ENCODE measurements at places on chromosomes 5 and 9.

GRCh38 chr5:135443161-135443960, 3.8 kb downstream of the DCANP1 start:
- no peak for DNase-seq

- no peak for DNase-seq
These were observed 131.2 kb downstream of the DAB2IP start for GRCh38 chr9:121782514-121783110.

GRCh38 chr5:64497386-64497785, 8.4 kb upstream of the RGS7BP start:
- no peak for DNase-seq

DNA sequence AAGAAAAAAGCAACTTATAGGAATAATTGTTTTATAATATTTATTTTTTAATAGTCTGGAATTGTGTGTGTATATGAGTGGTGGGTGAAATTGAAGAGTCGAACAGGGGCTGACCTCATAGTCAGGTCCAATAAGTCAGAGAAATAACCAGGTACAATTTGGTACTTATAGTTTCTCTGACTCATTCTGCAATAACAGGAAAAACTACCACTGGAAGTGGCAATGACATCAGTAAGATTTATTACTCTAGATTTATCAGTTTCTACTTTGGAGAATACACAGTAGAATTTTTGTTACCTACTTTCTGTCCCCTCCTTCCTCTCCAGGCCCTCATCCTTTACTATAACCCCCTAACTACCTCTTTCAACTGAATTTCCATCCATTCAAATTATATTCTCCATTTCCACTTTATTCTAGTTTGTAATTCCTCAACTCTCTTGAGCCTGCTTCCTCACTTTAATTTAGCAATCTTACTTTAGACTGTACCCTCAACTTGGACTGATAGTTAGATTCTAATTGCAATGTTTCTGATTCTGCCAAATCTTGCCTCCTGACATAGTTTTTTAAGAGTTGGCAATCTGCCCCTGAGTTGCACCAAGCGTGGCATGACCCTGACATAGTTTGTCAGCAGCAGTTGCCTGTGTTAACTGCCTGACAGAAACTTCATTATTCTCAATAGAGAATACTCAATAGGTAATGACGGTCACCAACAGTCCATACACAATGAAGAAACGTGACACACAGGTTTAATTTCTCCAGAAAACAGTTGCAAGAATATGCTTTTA, 475.3 kb upstream of the RIOK2 start:
- DNase-seq, result no peak

DNA sequence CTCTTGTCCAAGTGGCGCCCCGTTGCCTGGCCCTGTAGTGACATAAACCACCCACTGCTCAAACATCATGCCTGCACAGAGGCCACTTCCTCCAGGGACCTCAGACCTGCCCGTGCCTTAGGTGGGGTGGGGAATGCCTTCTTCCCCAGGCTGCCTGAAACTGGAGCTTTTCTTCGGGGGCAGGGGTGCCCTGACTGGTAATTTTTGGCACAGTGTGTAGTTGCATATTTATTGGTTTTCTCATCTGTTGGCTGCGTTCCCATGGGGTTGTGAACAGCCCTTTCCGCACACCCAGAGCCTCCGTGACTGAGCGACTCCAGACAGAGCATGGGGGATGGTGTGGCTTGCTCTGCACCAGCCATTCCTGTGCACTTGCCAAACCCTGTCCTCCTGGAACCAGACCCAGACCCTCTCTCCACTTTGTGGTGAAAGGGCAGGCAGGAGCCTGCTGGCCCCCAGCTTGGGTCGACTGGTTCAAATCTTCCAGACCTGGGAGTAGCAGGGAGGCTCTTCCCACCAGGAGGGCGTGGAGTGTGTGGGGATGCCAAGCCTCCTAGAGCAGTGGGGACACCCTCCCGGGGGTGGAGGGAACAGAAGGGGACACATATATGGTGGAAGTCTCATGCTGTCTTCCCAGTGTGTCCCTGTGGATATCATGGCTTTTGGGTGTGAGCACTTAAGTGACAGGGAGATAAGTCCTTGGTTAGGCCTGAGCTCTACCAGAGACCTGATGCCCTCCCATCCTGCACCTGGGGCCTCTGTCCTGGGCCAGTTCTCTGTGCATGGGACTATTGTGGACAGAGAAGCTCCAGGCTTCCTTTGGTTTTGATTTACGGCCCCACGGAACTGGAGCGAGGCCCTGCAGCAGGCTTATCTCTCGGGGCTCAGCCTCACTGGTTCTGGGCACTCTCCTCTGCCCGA, 39.6 kb downstream of the WNK2 start:
- DNase-seq, result no peak

DNA sequence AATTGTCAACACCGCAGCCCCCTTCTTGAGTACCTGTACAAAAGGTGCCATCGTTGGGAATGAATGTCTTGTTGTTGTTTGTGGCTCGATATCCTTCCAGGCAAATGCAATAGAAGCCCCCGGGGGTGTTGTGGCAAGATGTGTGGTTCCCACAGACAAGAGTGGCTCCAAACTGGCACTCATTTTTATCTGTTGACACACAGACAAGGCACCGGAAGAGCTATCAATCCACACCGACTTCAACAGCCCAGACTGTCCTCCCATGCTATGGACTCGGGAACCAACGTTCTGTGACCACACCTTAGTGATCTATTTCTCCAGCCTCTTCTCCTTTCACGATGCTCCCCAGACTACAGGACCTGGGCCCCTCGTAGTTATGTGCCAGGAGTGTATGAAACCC, 25.9 kb downstream of the SUSD1 start:
- DNase-seq, result no peak

DNA sequence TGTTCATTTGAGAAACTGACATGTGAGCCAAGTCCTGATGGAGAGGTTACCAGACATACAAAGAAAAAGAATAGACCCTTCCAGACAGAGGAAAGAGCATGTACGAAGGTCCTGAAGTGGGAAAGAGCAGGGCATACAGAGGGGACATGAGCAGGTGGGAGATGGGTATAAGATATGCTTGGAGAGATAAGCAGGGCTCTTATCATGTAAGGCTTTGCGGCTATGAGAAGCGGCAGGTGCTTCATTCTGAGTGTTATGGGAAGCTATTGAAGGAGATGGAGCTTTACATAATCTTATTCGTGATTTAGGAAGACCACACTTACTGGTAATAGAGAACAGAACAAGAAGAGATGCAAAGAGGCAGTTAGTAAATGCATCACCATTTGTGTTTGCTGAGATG, 417.1 kb downstream of the EBF1 start:
- DNase-seq, result no peak

GRCh38 chr5:141476132-141476911, 556 bp downstream of the PCDHGC3 start:
- no peak for DNase-seq

DNA sequence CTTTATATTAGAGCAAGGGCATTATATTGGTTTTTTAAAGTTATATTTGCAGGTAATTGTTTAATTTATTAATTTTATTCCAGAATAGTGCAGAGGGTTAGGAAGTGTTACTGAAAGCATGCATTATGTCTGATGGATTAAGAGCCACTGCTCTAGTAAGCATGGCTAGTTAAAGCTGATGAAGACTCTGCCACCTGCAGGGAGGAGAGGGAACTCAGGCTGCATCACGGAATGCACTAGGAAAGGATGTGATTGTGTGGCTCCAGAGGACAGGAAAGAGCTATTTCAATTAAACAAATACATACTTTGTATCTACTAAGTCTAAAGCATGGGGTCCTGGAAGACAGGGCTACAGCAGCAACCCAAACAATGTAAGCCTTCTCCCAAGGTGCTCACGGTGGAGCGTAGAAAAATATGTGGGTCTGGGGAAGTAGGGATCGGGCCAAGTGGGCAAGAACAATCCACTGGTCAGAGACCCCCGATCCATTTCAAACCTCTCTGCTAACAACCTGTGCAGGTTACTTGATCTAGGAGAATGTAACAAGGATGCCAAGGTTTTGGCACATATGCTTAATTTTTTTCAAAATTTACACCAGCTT, 15.3 kb upstream of the GRXCR2 start:
- no peak for DNase-seq

DNA sequence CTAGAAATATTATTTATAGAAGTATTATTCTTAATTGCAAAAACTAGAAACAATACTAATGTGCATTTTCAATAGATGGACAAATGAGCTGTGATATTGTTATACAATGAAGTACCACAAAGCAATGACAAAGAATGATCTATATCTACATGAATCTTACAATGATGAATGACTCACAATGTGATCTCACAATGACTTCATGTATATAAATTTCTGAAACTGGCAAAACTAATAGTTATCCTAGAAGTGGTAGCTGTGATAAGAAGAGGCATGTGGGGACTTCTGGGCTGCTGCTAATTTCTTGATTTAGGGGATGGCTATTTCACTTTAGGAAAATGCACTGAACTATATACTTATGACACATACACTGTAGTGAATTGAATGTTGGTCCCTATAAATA, 396.0 kb upstream of the ZNF608 start:
- no peak for DNase-seq

DNA sequence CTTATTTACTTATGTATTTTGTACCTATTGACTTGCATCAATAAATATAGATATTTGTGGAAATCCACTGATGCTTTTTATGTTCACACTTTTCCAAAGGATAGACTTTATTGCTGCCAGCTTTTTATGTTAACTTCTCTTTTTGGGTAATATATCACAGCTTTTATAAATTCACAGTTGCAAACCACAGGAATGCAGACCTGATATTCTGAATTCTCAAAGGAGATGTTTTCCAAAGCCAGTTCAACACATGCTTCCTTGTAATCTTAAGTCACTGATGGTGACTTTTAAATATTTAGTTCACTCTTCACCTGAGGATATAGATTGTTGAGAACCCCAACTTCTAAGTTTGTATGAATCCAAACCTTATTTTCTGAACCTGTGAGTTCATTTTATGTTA, 223.4 kb upstream of the PRR16 start:
- DNase-seq, result no peak

DNA sequence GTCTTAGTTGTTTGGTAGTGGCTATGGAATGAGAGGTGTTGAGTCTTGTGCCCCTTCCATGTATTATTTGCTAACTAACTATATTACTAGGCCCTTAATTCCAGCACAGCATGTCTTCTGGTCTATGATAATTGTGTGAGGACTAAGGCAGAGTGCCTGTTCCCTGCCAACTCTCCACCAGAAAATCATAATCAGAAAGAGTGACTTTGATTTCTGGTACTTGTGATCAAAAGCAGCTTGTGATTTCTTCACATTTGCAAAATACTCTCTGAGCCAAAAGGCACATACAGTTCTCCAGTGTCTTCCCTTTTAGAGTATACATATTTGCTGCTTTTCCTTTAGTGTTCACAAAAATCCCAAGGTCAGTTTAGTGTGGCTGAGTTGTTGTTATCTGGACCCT, 229.9 kb downstream of the GNA14 start:
- no peak for DNase-seq

GRCh38 chr5:90902651-90903386, 344.2 kb downstream of the ADGRV1 start:
- no peak for DNase-seq

GRCh38 chr5:154278908-154279307, 88.4 kb downstream of the GALNT10 start:
- no peak for DNase-seq

- DNase-seq, result no peak
These were observed 40.3 kb upstream of the SARDH start for GRCh38 chr9:133778336-133779013.

- DNase-seq, result no peak
These were observed 20.8 kb upstream of the ATG10 start for GRCh38 chr5:81950996-81951395.
